ENCODE measurements at places on chromosomes 2 and 18. TPM values are rescaled to one million over a fixed set of nuclear protein-coding genes. Genes with fewer than 3 reads are reported as not detected.

DNA sequence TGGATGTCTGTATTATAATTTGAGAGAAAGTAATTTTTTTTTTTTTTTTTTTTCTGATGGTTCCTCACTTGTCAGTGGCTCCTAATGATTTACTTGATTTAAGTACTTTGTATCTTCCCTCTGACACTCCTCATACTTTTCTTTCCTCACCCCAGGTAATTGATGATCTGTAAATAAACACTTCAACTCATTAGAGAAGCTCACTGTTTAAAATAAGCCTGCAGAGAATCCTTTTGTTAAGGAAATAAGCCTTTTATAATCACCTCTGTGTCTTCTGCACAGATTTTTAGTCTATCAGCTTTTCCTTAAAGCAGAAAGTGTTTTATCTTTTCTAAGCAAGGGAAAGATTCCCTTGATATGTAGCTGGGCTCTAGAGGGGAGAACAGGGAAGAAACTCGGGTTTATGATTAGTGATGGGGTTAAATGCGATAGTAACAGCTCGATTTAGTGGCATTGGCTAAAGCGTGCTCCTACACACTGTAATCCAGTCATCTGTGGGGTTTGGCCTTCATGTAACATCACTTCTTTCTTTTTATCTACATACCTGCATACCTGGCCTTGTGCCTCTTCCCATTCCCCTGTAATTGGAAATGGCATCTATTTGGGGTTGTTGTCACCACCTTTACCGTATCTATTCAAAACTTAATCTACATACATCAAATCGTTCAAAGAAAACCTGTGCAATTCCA is 60.1 kb upstream of the LRRTM1 start:
- no peak for DNase-seq

DNA sequence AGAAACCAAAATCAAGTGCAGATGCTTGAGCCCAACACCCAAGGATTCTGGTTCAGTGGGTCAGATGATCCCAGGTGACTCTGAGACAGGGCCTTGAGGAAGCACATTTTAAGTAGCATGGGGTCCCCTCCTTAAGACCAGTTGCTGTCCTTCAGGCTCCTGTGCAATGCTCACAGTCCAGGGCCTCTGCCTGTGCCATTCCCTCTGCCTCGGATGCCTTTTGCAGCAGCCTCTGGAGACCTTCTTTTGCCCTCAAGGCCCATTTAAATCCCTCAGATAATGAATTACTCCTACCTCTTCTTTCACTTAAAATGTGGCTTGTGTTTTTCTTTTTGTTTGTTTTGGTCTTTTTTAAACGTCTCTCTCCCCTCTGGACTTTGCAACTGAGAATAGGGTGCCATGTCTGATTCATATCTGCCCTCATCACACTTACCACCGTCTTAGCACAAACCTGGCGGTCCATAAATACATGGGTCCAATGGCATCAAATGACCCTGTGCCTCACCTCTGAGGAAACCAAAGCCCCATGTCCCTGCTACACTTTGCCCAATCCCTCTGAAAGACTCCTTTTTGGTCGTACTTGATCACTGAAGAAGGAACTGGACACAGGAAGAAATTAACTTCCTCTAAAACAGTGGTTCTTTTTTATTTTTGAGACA is 14.2 kb downstream of the ACTG2 start:
- DNase-seq, result no peak

DNA sequence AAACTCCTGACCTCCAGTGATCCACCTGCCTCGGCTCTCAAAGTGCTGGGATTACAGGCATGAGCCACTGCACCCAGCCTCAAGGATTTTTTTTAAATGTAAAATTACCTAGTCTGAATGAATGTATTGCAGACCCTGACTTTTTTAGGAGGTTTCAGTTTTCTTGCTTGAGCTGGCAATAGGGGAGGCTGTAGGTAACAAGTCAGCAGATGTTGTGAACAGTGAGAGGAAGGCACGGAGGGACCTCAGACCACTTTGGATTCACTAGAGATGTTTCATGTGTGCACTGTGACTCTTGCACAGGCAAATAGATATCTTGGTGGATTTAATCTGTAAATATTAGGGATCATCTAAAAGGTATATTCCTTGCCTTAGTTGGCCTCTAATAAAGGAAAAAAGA is 6.4 kb downstream of the NDUFV2 start:
- no peak for DNase-seq

DNA sequence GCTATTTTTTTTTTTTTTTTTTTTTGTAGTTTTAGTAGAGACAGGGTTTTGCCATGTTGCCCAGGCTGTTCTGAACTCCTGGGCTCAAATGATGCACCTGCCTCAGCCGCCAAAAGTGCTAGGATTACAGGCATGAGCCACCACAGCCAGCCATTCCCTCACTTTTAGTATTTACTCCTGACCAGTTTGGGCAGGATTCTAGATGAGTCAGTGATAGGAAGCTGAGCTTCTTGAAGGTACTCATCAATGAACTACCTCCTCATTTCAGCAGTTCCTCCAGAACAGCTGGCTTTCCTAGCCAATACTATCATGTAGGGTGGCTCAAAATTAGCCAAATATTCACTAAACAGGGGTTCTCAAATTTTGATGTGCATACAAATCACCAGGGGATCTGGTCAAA is 57.2 kb downstream of the CYBRD1 start:
- no peak for DNase-seq

DNA sequence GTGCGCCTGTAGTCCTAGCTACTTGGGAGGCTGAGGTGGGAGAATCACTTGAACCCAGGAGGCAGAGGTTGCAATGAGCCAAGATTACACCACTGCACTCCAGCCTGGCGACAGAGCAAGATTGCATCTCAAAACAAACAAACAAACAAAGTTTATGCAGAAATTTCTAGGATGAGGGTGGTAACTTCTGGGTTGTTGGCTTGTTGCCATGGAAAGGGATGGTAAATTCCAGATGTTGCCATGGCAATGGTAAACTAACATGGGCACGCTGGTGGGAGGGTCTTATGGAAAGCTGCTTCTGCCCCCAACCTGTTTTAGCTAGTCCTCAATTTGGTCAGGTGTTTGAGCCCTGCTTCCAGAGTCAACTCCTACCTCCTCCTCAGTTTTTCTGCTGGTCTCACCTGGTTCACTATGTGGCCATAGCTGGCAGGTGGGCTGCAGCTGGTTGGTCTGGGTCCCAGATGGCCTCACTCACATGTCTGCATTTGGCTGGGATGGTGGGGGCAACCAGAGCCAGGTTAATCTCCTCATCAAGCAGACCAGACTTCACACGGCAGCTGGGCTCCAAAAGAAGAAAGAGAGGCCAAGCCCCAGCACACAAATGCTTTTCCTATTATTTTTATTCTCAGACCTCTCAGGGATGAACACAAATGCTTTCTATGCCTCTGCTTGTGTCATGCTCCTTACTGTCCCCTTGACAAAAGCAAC is 26.6 kb upstream of the TEX44 start:
- no peak for DNase-seq

DNA sequence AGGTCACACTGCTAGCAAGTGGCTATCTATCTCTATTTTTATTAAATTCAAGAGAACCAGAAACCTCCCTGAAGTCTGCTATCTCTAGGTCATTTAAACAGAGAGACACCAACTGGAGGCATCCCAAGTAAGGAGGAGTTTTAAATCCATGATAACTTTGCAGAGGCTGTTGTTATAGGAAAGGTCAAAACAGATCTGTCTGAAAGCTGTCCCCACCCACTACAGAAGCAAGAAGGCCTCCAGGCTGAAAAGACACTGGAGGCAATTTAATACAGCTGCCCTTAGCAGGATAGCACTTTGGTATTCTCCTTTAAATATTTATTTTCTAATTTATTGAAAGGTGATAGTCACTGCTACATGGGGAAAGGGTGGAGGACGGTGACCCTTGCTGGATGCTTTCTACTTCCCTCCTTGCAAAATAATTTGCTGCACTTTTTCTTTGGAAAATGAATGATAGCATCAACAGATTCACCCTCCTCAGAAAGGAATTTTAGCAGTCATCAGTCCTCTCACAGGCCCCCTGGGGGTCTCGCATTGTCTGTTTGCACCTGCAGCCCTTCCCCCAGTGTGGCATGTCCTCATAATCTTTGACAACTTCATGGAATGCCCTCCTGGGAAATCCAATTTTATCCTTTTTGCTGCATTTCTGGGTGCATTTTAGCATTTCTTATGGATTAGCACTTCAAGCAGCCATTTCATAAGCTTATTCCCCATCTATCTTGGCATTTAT is 429.5 kb upstream of the TNP1 start:
- DNase-seq, result no peak

The CKAP2L gene
- polyA plus RNA-seq, result 15.4 TPM

The OSR1 gene
- polyA plus RNA-seq, result 7.6 TPM

The MSH2 gene
- 71.5 TPM for polyA plus RNA-seq
